ENCODE measurements at places on chromosomes 1 and 21.

DNA sequence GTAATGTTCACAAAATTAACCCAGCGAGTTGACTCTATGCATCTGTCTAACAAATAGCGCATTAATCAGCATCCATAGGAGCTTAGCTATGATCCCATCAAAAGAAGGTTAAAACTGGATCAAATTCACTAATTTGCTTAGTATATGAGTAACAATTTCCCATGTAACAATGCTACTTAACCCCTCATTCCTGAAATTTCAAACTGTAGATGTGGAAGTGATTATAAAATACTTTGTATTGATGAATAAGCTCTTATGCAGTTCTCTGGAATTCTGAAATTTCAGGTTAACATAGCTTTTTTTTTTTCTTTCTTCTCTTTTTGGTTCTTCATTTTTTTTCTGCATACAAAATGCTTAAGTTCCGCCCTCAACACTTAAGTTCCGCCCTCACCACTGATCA lies 1272.7 kb downstream of the KCNT2 start:
- no peak for DNase-seq

DNA sequence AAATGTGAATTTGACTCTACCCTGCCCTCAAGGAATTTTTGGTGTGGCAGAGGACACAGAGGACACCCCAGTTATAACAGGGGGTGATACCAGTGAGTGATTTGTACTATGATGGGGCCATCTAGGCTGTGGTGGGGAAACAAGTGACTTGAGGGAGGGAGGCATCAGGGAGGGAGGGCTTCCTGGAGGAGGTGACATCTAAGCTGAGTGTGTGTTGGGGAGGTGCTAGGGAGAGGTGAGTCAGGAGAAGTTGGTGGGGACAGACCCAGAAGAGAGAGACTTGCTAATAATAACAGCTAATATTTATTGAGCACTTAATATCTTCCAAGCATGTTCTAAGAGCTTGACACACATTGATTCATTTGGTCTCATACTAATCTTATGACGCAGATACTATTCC lies 19.9 kb upstream of the TTC4 start:
- no peak for DNase-seq

DNA sequence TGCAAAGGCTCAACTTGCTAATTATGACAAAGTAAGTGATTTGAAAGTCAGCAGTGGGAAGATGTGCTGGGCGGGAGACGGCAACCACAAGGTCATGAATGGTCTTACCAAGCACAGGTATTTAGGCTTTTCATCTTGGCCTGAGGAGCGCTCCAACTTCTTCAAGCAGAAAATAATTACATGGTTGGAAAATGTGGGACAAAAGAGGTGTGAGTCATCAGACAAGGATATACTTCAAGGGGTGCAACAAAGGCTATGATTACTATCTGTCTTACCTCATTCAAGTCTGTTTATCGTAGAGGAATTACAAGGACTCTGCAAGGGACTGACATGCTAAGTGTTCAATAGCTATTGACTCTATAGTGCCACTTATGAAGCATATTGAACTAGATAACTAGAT lies 2005.7 kb downstream of the MRPL39 start:
- DNase-seq: no peak

DNA sequence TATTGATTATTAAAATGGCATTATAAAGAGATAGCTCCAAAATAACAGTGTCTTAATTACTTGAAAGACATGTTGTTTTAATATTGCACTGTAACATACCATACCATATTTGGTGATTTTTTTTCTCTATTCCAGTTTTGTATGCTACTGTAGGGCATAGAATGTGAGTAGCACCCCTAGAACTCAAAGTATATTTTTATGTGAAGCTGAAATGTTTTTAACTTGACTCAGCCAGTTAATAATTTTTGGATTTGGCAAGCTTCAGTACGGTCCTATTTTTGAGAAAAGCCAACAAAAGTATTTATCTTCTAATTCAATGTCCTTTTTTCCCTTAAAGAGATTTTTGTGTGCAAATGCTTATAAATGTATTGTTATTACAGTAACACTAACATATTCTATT lies 593.8 kb downstream of the USP25 start:
- no peak for DNase-seq

DNA sequence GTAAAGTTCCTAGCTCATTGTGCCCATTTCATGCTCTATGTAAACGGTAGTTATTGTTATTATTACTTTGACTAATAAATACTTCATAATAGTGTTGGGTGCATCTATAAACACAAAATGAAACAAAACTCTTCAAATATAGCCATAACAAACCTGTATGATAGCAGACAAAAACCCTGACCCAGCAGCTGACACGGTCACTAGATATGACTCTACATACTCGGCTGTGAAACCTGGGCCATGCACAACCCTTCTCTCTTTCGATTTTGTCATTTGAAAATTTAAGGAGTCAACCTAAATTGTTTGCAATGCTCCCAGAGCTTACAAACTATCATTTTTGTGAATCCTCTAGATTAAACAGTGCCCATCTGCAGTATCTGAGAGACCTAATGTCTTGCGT lies 8.0 kb upstream of the RGS13 start:
- no peak for DNase-seq

GRCh38 chr1:225868631-225869330 lies 13.4 kb downstream of the TMEM63A start:
- DNase-seq: no peak

- no peak for DNase-seq
Observed at GRCh38 chr1:227315629-227316346, 2.5 kb downstream of the CDC42BPA start.

- no peak for DNase-seq
Observed at GRCh38 chr1:14495996-14496395, 102.5 kb upstream of the KAZN start.

- DNase-seq: no peak
Observed at GRCh38 chr1:115501476-115501875, 140.3 kb upstream of the VANGL1 start.

- no peak for DNase-seq
Observed at GRCh38 chr1:177106196-177106595, 58.3 kb downstream of the ASTN1 start.

All from keratinocyte (primary cell).